ENCODE measurements at places on chromosomes 5 and 9.

- no peak for DNase-seq
Observed at GRCh38 chr5:108749128-108749861, 1.6 kb downstream of the FER start.

DNA sequence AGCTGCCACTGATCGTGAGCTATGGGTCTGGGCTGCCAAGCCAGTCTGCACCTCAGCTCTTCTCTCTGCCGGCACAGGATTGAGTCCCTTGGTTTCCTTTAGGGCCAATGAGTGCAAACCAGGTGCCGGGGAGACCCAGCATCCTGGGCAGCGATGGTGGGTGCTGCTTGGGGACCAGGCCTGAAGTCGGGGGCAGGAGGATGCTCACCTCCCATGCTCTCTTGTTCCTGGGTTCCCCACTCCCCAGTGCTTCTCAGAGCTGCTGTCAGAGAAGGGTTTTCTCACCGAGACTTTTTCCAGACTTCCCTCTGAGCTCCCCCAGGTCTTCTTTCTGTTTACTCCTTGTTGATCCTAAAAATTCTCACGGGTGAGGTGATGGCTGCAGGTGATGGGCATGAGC, 61.2 kb downstream of the IRX1 start:
- no peak for DNase-seq

DNA sequence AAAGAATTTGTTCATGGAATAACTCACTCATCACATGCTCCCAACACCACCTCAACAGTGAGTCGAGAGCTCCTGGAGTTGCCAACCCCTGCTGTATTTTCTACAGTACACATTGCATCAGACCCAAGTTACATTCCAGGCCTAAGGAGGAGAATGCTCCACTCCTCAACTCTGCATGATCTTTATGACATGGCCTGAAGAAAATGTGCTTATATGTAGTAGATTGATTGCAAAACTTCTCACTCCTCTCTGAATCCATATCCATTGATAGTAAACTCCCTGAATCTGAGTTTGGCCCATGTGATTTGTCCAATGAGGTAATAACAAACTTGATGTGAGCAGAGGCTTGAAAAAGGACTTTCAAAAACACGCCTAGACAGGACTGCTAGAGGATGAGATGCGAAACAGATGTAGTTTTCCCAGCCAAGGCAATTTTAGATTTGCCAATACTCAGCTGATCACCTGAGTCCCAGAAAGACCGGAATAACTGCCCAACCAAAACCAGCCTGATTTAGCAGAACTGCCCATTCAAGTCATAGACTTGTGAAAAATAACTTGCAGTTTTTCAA, 29.0 kb upstream of the PAPPA start:
- DNase-seq = no peak

GRCh38 chr5:158133369-158133768, 274.4 kb upstream of the CLINT1 start:
- no peak for DNase-seq

DNA sequence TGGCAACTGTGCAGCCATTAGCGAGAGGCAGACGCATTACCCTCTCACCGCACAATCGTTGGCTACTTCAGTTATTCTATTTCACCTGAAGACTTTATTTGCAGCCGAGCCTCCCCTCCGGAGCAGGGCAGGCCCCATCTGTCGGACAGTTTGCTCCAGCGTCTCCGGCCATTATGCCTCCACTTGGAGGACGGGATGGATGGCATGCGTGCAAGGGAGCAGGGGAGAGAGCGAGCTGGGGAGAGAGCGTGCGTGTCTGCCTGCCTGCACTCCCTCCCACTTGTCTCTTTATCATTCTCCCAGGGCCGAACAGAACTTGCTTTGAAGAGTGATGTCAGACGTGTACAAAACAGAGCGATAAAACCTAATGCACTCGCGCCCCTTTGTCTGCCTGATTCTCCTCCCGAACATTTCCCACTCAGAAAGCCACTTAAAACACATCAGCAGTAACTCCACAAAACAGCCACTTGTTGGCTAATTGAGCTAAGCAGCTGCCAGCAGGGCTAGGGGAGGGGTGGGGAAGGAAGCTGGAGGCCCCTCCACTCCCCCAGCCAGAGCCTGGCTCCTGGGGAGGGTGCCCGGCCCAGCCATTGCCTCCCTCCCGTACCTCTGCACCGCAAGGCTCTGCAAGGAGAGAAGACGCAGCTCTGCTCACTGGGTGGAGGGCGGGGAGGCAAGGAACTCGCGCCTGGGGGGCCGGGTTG, 43.4 kb upstream of the FUBP3 start:
- peak; percentile 87 for DNase-seq

GRCh38 chr5:128587275-128587674, 49.2 kb upstream of the FBN2 start:
- DNase-seq = no peak

- no peak for DNase-seq
Observed at GRCh38 chr5:14235872-14236271, 92.7 kb downstream of the TRIO start.

DNA sequence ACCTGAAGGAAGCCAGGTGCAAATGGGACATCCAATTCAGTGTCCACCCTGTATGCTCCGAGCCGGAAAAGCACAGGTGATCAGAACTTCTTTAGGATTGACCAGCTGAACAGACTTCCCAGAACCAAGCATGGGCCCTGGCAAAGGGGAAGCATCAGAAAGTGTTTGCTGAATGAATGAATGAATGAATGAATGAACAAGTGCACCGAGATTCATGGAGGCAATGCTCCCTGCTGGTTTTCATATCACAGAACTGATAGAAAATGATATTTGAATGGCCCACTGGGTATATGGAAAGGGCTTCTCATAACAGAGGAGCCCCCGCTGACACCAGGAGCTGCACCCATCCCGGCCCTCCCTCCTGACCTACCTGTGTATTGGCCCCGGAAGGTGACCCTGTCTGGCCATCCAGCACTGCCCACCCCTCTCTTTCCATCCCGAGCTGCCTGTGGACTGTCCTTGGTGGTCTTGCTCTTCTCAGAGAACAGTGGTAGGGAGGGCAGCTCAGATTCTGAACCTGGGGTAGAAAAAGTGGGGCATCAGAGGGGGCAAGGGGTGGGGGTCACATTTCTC, 15.9 kb downstream of the ORM2 start:
- DNase-seq = no peak

- no peak for DNase-seq
Observed at GRCh38 chr5:173265433-173265832, 30.4 kb upstream of the NKX2-5 start.

DNA sequence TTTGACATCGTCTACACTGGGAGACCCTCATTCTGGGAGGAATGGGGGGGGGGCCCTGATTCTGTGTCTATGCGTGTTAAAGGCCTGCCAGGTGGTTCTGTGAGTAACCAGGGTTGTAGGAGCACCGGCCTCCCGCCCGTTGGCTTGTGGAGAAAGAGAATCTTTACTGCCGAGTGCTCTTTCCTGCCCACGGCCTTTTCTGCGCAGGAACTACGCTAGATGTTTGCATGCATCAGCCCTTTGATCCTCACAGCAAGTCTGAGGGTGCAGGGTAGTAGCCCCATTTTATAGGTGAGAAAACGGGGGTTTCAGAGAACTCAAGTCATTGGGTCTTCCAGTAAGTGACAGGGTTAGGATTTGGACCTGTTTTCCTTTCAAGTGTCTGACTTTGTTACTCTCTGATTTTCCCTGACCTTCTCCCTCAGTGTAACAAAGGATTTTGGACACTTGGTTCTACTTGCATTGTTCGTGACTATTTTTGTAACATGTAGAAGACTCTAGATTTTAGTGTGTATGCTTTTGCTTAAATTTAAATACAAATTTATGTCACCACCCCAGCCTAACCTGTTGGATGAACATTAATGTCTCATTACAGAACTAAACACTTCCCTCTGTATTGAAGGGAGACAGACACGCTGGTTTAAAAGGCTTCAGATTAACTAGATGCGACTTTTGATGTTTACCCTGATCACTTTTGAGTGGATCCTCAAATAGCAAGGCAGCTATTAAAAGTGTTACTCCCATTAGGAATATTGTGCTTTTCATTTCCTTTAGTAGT, 22.0 kb downstream of the MAST4 start:
- no peak for DNase-seq

DNA sequence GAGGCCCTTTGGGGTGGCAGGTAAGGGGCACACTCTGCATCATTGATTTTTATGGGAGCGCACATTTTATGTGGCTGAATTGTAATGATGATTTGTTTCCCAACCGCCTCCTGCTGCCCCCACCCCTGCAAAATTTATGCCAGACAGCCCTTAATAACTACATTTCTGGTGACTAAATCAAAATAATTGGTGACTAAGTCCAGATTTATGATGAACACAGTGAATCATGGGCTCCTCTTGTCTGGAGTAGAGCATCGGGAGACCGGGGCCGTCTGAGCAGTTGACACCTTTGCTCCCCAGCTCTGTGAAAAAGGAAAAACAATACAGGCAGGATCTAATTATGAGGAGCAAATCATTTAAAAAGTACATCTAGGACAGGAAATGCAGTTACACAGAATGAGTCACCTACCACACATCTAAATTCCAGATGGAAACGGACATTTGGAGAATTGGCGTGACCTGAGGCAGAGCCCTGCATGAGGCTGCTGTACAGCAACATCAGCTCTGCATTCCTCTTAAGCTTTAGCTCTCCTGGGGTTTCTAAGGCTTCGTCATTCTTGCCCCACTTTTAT, 58.9 kb downstream of the DOCK2 start:
- no peak for DNase-seq

- no peak for DNase-seq
Observed at GRCh38 chr5:100546001-100546400, 10.8 kb downstream of the FAM174A start.

GRCh38 chr5:160039810-160040470, 31.0 kb downstream of the TTC1 start:
- no peak for DNase-seq

DNA sequence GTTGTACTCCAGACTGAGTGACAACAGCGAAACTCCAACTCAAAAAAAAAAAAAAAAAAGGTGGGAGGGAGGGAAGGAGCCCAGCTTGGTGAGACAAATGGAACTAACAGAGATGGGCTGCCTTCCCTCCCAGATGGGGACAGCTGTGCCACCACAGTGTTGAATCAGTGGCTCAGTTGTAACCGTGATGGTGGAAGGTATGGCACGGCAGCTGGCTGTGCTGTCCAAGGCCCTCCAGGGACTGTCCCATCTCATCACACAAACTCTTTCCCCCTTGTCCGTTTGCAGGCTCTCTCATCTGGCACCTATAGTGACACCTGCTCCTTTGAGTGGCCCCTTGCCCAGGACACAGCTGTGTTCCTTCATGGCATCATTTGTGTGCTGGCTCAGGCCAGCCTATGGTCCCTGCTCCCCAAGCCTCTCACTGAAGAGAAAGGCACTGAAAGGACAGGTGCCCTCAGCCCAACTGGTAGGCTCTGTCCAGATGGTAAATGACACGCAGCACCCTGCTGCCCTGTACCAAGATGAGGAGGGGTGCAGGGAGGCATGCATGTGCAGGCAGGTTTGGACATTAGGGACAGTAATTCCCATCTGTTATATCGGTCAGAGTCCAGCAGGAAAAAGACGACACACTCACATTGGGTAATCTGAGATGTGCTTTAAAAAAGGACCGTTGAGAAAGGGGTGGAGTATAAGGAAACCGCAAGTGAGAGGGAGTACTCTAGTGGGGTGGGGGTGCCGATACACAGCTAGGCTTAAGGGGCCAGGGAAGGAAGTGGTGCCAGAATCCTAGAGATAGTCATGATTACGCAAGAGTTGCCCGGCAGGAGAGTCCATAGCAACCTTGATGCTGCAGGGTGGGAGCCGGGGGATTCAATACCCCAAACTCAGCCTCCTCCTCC, 4.3 kb downstream of the SMIM33 start:
- no peak for DNase-seq

DNA sequence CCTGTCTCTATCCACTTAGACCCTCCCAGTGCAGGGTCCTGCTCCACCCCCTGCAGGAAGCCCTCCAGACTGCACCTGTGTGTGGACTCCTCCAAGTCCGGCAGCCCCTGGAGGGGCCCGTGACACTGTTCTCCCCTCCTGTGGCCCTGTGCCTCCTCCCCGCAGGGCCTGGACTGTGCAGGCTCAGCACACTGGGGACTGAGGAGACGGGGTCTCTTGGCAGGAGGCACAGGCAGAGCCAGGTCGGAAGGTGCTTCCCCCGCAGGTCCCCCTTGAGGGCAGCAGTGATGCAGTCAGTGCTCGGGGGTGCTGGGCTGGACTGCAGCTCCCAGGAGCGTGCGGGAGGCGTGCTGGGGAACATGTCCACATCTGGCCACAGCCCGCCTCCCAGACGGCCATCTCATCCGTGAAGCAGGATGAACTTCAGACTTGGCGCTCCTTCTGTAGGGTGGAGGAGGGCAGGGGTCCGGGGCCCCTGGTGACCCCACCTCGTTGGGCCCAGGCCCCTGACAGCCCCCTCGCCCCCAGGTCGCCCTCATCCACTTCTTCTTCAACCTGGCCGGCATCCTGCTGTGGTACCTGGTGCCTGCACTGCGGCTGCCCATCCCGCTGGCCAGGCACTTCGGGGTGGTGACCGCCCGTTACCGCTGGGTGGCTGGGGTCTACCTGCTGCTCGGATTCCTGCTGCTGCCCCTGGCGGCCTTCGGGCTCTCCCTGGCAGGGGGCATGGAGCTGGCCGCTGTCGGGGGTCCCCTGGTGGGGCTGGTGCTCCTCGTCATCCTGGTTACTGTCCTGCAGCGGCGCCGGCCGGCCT, 4.9 kb downstream of the SLC34A3 start:
- no peak for DNase-seq

- DNase-seq = no peak
Observed at GRCh38 chr9:22693156-22693555, 246.5 kb downstream of the DMRTA1 start.

DNA sequence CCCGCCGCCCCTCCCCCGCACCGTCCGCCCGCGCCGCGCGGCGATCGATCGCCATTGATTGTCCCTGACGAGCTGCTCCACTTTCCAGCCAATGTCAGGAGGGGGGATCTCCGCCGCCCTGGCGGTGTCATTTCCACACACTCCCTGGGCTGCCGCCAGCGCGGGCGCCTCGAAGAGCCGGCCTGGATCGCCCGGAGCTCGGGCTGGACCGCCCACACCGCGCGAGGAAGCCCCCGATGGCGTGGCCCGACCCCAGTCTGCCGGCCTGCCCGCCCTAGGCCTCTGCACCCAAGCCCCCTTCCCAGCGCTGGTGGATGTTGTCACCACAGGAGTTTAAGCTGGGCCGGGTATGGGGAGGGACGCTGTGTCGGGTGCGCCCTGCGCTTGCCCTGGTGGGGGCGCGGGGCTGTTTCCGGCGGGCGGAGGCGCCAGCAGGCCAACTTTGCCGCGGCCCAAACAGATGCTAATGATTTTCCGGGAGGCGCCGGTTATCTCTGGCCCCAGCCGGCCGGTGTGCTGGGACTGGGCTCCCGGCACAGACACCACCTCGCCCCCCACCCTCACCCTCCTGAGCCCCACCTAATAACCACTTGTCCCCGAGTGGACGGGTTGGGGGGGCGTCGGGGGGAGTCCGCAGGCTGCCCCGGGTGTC, 10.6 kb upstream of the CXXC5 start:
- peak; percentile 19 for DNase-seq

- DNase-seq = no peak
Observed at GRCh38 chr5:159216454-159216853, 7.1 kb upstream of the RNF145 start.

GRCh38 chr9:10254338-10254737, 358.5 kb downstream of the PTPRD start:
- no peak for DNase-seq

All from NCI-H2107 (cell line).